ENCODE measurements at places on chromosomes 1 and 21.

- no peak for DNase-seq
These were observed 77.6 kb downstream of the DDR2 start for GRCh38 chr1:162709870-162710269.

- no peak for DNase-seq
These were observed 282.4 kb downstream of the HLX start for GRCh38 chr1:221161571-221162041.

- DNase-seq, result no peak
These were observed 83.8 kb downstream of the TMEM53 start for GRCh38 chr1:44590475-44590874.

GRCh38 chr21:14013056-14013603 lies 197.6 kb downstream of the LIPI start:
- DNase-seq, result no peak

DNA sequence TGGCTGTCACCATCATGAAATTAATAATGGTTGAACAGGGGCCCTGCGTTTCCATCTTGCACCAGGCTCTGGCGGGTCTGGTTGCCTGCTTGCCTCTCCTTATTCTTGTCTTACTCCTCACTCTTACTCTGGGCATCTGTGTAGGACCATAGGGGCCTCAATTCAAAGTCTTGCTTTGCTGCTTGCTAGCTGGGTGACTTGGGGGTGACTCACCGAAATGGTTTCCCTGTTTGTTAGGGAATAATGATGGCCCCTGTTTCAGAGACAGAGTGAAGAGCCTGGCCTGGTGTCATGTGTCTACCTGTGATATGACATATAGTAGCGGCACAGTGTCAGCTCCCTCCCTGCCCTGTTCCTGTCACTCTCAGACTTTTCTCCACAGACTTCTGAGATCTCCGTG lies 24.6 kb downstream of the KCNC4 start:
- no peak for DNase-seq

DNA sequence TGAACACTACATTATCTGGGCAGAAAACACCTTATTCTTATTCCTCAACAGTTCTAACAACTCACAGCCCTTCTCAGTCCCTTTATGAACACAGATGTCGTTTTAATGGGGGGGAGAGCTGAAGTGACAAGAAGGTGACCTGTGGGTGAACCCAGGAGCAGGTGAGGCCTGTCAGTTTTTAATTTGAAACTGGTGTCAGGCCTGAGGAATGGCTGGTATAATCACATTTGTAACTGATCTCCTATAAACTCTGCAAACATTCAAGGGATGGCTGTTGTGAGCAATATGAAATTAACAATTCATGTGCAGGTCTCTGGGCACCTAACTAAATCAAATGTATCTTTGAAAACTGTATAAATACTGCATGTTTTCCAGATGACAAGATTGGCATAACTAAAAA lies 362.1 kb upstream of the NR5A2 start:
- DNase-seq, result no peak

- no peak for DNase-seq
These were observed 6.1 kb downstream of the CC2D1B start for GRCh38 chr1:52359676-52360594.

- no peak for DNase-seq
These were observed 721.1 kb upstream of the TMPRSS15 start for GRCh38 chr21:19124691-19125090.

DNA sequence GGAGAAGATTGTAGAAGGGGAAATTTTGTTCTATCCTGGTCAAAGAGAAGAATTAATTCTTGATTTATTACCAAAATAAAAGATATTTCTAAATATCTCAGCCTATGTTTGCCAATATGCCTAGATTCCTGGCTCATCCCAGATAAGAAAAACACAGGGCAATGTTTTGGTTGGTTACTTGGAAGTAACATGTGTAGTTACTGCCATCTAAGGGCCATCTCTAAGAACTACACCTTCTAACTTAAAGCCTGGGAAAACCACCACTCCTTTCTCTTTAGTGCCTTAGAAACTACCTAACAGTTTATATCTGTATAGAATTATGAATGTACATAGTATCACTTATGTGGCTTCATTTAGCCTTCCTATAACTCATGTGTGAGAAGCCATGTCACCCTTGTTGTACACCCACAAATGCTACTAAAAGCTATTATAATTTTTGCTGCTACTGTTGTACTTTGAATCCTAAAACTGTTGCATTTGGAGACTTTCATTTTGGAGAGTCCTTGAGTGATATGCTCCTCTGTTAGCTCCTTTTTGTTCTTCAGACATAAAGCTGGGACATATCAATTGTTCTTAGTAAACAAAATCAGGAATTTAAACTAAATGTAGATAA lies 4.5 kb downstream of the AIM2 start:
- no peak for DNase-seq

DNA sequence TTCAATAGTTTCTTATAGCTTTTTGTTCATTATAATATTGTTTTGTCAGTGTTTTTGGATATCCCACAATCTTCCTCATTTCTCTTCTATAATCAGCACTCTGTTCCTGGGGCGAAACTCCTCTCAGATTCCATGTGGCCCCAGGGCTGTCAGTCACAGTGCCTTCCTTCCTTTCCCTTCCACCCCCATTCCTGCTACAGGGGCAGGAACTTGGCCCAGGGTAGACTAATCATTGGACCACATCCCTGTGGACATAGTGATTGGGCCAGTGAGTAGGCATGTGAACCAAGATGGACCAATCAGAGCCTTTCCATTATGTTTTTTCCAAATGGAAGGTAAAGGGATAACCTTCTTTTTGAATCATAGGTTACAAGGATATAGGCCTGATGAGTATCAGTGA lies 78.3 kb downstream of the PGM1 start:
- no peak for DNase-seq

- no peak for DNase-seq
These were observed 249.3 kb downstream of the TNR start for GRCh38 chr1:175494011-175494554.

- no peak for DNase-seq
These were observed 187.1 kb downstream of the CDC42BPA start for GRCh38 chr1:227131193-227131592.

GRCh38 chr1:245580651-245581050 lies 425.9 kb downstream of the KIF26B start:
- no peak for DNase-seq

DNA sequence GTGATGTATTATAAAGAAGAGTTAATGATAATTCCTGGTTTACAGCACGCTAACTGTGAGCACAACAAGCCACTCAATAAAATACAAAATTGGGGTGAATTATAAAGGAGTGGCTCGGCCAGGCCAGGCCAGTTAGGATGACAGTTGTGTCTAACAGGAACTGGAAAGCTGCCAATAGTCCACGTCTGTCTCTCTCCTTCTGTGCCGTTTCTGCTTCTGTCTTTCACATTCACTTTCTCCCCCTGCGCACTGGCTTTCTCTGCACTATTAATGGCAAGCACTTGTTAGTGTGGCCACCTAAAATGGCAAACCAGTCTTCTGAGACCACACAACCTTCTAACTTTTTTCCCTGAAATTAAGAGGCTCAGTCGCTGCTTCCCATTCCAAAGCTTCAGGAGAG lies 394.3 kb downstream of the NTNG1 start:
- DNase-seq, result no peak

DNA sequence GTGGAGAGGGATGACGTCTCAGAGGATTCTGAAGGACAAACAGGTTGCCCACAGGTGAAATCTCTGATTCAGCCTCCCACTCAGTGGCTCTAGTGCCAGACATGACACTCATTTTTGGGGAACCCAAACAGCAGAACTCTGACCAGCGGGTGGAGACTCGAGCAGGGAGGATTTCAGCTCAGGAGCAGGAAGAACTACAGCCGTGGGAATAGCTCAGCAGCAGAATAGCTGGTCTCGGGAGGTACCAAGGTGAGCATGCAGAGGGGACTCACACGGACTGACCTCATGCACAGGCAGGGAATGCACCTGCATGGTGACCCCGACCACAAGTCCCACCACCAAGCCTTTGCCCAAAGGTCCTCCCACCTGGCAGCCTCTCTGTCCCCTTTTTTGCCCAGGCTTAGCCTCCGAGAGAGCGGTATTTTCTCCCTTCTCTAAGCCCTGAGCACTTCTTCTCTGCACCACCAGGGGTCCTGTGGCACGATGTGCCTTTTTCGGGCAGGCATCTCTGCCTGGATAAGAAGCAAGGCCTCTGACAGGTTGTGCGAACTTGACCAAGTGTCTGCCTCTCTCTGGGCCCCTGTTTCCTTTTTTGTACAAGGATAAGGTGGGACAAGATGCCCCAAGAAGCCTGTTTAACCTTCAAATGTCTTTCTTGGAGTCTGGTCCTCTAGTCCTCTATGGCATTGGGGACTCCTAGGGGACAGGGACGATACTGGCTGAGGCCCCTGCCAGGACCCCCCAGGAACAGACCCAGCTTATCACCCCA lies 8.8 kb upstream of the FGR start:
- DNase-seq, result no peak

DNA sequence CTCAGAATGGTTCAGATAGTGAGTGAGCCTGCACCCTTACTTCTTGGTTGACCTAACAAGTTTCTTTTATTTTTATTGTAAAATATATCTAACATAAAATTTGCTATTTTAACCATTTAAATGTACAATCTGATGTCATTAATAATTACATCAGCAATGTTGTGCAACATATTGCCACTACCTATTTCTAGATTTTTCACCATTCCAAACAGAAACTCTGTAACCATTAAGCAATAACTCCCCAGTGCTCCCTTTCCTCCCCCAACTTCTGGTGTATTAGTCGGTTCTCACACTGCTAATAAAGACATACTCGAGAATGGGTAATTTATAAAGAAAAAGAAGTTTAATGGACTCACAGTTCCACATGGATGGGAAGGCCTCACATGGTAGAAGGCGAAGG lies 76.2 kb upstream of the TENT5C start:
- no peak for DNase-seq

GRCh38 chr1:156480411-156481192 lies 20.0 kb downstream of the MEF2D start:
- DNase-seq, result no peak

DNA sequence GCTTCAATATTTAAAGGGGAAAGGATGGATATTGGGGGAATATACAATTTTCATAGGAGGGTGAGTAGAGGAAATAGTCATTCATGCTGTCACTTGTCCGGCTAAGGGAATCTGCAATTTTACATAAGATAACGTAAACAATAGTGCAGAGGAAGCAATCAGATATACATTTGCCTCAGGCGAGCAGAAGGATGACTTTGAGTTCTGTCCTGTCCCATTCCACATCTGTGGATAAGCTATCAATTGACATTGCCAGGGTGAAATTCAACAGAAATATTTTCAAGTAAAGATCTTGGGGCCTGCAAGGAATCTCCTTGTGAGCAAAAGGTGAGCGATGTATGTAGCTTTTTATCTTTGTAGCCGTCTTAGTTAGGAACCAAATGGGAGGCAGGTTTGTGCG lies 32.6 kb downstream of the EVA1C start:
- no peak for DNase-seq

DNA sequence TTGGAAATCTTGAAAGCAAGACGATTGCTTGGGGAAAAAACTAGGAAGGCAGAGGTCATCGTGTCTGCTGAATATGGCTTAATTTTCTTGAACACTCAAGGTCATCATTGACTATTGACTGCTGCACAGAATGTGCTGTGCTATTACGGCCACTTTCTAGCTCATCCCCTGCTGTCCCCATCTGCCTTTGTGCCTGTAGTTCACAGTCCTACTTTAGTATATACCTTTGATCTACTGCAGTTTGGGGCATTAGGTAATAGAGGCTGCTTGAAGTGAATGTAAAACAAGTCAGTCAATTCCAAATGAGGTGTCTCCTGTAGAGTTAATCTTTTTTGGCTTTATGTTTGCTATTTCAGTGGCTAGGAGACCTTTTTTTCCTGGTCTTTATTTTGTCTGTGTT lies 8.3 kb downstream of the RAB4A start:
- DNase-seq, result no peak

GRCh38 chr1:204758601-204759000 lies 73.1 kb upstream of the LRRN2 start:
- no peak for DNase-seq

DNA sequence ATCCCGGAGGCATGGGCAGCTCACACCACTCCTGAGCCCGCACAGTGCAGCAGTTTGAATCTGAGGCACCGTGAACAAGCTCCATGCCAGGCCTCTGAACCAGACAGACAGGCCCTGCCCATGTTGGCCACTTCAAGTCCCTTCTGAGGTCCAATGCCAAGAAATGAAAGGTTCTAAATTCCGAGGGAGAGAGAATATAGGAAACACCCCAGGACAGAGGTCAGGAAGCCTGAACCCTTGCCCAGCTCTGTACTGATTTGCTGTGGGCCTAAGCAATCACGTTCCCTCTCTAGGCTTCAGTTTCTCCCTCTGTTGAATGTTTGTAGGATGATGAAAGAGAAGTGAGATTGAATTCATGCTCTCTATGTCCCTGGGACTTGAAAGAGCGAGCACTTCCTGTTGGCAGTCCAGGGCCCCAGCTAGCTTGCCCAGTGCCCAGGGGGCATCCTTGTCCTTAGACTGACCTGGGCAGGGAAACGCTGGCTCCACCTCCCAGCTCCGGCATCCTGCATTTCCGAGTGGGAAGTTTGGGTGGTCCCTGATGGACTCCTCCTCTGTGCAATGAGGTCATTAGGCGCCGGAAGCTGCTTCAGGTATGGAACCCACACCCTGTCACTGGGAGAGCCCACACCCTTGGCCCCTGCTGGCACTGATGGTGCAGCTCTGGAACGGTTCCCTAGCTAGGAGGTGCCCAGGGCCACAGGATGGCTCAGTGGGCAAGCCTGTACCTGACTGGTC lies 242.4 kb upstream of the TMEM51 start:
- no peak for DNase-seq

GRCh38 chr21:29719521-29719920 lies 220.3 kb downstream of the GRIK1 start:
- DNase-seq, result no peak

GRCh38 chr1:17789926-17790325 lies 34.8 kb downstream of the ACTL8 start:
- DNase-seq, result no peak

GRCh38 chr1:161421456-161421855 lies 53.8 kb upstream of the CFAP126 start:
- DNase-seq, result no peak

DNA sequence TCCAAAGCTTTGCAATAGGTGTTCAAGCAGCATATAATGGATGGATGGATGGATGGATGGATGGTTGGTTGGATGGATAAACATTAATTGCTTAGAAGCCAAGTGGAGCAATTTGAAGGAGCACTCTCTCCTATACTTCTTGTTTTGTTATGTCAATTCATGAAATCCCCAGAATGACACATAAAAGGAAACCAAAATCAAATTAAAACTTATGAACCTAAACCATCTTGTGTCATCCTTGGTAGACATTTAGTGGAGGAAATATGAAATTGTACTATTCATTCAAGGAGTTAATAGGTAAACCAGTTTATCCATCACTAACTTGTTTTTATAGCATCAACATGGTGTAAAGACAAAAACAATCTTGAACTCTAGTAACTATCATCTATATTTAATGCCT lies 122.5 kb downstream of the NR5A2 start:
- DNase-seq, result no peak
